ENCODE measurements at places on chromosomes 5 and 9.
A peak's percentile ranks its signal among the peaks of the same experiment; 100 is the strongest.

GRCh38 chr5:35233121-35233520 lies 2.8 kb upstream of the PRLR start:
- peaks cover 47% of the 10 kb centered on the region for H3K27me3 ChIP-seq
- no peaks in the 10 kb centered on the region for H3K4me1 ChIP-seq
- DNase-seq: no peak
- H3K4me3 ChIP-seq: no peak overlapping the region

DNA sequence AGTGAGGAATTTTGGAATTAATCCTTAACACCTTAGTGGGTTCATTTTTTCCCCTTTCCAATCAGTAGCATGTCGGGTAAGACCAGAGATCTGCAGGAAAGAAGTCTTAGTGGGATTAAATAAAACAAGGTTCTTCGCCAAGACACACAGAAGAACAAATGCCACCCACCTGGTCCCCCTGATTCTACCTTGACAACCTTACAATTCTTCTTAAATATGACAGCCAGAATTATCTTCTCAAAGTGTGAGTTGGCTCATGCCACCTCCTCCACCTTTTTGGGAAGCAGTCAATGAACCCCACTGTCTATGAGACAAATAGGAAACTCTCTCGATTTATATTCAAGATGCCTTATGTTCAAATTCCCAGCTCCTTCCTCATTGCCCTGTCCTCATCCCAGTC lies 105.1 kb downstream of the BRINP1 start:
- H3K36me3 ChIP-seq: no peaks in the 10 kb centered on the region
- H3K27me3 ChIP-seq: no peaks in the 10 kb centered on the region
- no peak for DNase-seq

GRCh38 chr5:131413605-131414559 lies 150.0 kb downstream of the CDC42SE2 start:
- no peak for DNase-seq
- no peaks in the 10 kb centered on the region for H3K4me1 ChIP-seq
- peaks cover 14% of the 10 kb centered on the region for H3K36me3 ChIP-seq
- H3K27me3 ChIP-seq: no peaks in the 10 kb centered on the region
- H3K4me3 ChIP-seq: no peak overlapping the region

DNA sequence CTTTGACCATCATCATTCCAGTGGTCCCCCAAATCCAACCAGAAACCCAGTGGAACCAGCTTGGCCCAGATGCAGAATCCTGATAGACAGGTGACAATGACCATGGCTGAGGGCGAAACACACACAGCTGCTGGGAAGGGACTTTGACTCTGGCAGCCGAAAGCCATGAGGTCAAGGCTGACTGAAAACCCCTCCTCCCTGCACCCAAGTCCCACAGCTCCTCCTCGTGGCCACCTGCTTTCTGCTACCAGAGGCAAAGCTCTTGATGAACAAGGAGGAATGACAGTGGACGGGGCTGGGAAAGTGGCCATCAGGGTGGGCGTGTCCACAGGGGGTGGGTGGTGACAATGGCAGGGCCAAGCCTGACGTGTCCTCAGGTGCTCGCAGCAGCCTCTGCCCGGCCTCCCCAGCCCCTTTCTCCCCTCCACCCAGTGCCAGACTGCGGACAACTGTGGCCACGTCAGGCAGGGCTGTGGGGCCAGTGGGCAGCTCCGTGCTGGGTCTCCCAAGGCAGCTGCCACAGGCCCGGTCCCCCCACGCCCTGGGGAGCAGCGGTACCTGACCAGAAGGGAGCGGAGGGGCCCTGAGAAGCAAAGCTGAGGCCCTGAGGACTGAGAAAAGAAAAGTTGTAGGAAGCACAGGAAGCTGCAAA lies 30.8 kb upstream of the SARDH start:
- H3K27ac ChIP-seq: no peak overlapping the region
- H3K4me3 ChIP-seq: no peak overlapping the region
- peak; percentile 55 for DNase-seq
- no peaks in the 10 kb centered on the region for H3K4me1 ChIP-seq
- H3K27me3 ChIP-seq: no peaks in the 10 kb centered on the region
- H3K36me3 ChIP-seq: peaks cover 79% of the 10 kb centered on the region

DNA sequence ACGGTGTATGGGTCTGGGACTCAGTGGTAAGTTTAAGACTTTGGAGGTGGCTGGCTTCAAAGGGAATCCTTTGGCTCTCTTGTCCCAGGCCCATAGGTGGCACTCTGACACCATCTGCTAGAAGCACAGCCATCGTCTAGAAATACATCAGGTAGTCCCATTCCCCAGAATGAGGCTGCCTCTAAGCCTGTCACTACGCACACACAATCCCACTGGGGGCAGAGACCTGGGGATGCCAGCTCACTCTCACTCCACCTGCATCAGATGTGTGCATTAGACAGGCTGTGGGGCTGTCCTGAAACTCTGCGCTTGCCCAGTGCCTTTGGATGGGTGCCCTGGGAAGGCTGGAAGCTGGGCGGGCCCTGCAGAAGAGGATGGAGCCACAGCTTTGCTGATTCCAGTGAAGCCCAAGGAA lies 127.5 kb upstream of the PANK3 start:
- DNase-seq: no peak
- no peaks in the 10 kb centered on the region for H3K4me1 ChIP-seq
- no peaks in the 10 kb centered on the region for H3K27me3 ChIP-seq
- H3K4me3 ChIP-seq: no peak overlapping the region

DNA sequence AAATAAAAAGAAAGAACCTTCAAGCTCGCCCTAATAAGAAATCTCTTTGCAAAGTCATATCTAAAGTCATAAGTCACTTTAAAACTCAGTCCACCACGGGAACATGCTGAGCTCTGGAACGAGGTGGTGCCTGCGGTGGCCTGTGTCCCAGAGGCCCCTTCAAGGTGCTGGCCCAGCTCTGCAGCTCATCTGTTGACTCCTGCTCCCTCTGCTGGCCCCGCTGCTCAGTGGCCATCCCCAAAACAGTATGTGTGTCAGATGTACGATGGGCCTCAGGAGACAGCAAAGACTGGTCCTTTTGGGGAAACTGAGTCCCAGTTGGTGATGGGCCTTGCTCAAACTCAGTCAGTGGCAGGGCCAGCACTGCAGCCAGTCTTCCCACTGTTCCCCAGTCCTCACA lies 22.8 kb upstream of the FOXB2 start:
- no peak overlapping the region for H3K4me3 ChIP-seq
- no peak overlapping the region for H3K27ac ChIP-seq
- no peaks in the 10 kb centered on the region for H3K36me3 ChIP-seq
- DNase-seq: peak; percentile 62
- H3K27me3 ChIP-seq: peaks cover 3% of the 10 kb centered on the region

GRCh38 chr5:124841829-124842712 lies 95.6 kb upstream of the ZNF608 start:
- peaks cover 7% of the 10 kb centered on the region for H3K4me1 ChIP-seq
- H3K36me3 ChIP-seq: no peaks in the 10 kb centered on the region
- H3K27me3 ChIP-seq: no peaks in the 10 kb centered on the region
- DNase-seq: no peak
- no peak overlapping the region for H3K27ac ChIP-seq

GRCh38 chr5:6832994-6833393 lies 119.8 kb downstream of the TENT4A start:
- H3K4me1 ChIP-seq: no peaks in the 10 kb centered on the region
- no peaks in the 10 kb centered on the region for H3K36me3 ChIP-seq
- no peaks in the 10 kb centered on the region for H3K27me3 ChIP-seq
- no peak for DNase-seq

DNA sequence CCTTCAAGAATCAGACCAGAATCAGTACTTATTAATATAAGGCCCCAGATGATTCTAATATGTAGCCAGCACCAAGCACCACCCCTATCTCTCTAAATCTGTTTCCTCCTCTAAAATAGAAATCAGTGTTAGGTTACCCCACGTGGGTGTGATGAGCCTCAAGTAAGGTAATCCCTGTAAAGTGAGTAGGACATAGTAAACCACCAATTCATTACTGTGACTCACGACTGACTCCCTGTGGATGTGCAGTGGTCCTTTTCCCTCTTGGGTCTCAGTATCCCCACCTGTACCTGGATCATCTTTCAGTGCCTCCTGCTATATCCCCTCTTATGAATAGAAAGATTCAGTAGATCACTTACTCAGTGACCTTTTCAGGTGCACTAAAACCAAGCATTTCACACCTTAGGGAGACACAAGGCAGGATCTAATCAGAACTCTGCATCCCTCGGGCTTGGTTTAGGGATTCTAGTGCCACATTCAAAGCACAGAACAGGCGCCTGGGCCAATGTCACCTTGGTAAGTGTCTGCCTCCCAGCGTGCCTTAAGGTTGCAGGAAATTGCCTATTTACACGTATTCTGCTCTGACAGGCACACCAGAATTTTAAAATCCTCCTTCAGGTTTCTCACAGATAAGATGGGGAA lies 12.2 kb upstream of the ALDH1B1 start:
- H3K27me3 ChIP-seq: no peaks in the 10 kb centered on the region
- DNase-seq: no peak
- peaks cover 6% of the 10 kb centered on the region for H3K4me1 ChIP-seq
- H3K36me3 ChIP-seq: no peaks in the 10 kb centered on the region
- H3K27ac ChIP-seq: no peak overlapping the region

All from RWPE2 (cell line).